ENCODE measurements at places on chromosomes 16 and 17. TPM values are rescaled to one million over a fixed set of nuclear protein-coding genes. Genes with fewer than 3 reads are reported as not detected.

METRNL gene
- total RNA-seq: 4.8 TPM

DNA sequence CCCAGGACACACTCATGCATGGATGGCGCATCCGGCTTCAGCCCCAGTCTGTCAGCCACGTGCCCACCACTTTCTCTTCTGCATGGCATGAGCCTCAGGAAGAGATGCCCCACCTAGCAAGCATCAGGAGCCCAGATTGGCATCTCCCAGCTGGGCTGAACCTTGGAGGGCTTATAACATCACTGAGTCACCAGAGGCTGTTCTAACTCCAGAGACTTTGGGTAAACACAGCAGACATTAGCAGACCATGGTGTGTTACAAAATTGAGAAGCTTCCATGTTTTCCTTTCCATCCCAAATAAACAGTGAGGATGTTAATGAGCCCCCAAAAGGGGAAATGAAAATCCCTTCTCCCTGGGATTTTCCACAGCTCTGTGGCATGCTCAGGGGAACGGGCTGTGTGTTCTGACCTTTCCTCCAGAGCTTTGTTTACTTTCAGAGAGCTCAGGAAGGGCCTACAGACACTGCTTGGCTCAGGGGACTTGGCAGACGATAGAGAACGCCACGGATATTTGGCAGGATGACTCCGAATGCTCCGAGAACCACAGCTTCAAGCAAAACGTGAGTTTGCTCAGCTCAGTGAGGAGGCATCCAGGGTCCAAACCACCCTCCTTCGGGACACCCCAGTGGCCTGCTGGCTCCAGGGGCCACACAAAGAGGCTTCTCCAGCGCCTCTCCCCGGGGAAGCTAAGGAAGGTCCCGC lies 16.5 kb downstream of the GLP2R start:
- no peak for DNase-seq

KRT15 gene
- total RNA-seq: not detected

GRCh38 chr17:8487743-8488142 lies 52.1 kb downstream of the NDEL1 start:
- DNase-seq: no peak

TBC1D3E gene
- total RNA-seq: not detected

ABCC11 gene
- total RNA-seq: not detected

GRCh38 chr16:79571903-79572535 lies 28.5 kb downstream of the MAF start:
- DNase-seq: no peak

- no peak for DNase-seq
Observed at GRCh38 chr16:4407543-4408322, 8.7 kb downstream of the CORO7 start.

- DNase-seq: no peak
Observed at GRCh38 chr17:1725642-1726511, 1.4 kb downstream of the WDR81 start.

DNA sequence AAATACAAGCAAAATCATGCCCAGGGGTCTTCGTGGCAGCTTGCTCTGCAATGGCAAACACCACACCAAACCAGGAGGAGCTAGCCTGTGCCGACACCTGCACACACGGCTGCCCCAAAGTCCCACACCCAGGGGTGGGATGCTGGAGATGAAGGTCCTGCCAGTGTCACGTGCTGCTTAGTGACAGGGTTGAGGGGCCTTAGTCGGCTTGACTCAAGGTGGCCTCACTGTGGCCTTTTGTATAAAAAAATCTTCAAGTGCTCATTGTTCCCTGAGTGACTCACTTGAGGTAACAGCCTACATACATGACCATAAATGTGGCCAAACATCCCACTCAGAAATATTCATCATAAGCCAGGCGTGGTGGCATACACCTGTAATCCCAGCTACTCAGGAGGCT lies 7.3 kb downstream of the TRIM65 start:
- DNase-seq: no peak

DNA sequence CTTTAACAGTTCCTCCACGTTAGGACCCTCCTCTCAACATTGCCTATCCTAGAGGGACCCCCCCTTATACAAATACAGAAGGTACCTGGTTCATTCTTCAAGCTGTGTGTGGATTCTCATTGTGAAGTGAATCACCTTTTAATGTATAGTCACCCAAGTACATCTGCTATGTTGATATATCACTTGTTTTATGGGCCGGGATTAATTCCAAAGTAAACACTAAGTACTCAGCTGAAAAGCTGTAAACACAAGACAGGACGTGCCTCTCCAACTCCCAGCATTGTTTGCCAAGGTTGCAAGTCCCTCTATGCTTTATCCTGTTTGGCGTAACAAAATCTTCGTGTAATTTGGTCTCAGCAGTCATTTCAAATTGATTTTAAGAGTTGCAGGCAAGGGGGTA lies 123.6 kb downstream of the RBFOX1 start:
- no peak for DNase-seq

PHOSPHO1 gene
- total RNA-seq: not detected
